ENCODE measurements at places on chromosomes 3 and 15. TPM values are rescaled to one million over a fixed set of nuclear protein-coding genes. Genes with fewer than 3 reads are reported as not detected.
A peak's percentile ranks its signal among the peaks of the same experiment; 100 is the strongest.

DNA sequence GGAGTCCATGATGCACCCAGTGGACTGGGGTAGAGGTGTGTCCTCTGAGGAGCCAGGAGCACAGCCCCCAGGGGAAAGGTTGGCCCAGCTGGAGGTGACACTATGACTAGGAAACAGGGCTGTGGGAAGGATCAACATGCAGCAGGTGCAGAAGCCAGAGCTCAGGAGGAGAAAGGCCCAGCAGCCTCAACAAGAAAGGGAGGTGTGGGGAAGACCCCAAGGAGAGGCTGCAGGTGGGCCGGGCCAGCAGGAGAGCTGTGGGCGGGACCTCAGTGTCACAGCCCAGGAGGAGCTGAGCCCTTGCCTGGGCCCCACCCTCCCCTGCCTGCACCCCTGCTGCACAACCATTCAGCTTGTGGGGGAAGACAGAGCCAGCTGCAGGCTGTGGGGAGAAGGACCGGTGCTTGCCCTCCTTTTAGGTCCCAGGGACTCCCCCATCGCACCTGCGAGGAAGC is 18.4 kb upstream of the KLF13 start:
- H3K4me3 ChIP-seq = no peak overlapping the region
- H3K27ac ChIP-seq = no peak overlapping the region
- peaks cover 22% of the 10 kb centered on the region for H3K27me3 ChIP-seq
- DNase-seq = peak; percentile 47
- peaks cover 18% of the 10 kb centered on the region for H3K4me1 ChIP-seq

DNA sequence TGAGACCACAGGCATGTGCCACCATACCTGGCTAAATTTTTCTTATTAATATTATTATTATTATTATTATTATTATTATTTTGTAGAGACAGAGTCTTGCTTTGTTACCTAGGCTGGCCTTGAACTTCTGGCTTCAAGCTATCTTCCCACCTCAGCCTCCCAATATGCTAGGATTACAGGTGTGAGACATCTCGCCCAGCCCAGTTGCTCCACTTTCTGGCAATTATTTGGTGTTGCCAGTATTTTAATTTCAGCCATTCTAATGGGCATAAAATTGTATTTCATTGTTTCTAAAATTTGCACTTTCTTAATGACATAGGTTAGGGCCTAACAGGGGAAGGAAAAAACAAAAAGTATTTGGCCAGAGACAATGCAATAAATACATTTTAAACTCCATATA is 1217.6 kb upstream of the ALCAM start:
- no peak for DNase-seq
- H3K27me3 ChIP-seq = no peaks in the 10 kb centered on the region
- no peak overlapping the region for H3K27ac ChIP-seq
- H3K36me3 ChIP-seq = no peaks in the 10 kb centered on the region
- no peak overlapping the region for H3K4me3 ChIP-seq

DNA sequence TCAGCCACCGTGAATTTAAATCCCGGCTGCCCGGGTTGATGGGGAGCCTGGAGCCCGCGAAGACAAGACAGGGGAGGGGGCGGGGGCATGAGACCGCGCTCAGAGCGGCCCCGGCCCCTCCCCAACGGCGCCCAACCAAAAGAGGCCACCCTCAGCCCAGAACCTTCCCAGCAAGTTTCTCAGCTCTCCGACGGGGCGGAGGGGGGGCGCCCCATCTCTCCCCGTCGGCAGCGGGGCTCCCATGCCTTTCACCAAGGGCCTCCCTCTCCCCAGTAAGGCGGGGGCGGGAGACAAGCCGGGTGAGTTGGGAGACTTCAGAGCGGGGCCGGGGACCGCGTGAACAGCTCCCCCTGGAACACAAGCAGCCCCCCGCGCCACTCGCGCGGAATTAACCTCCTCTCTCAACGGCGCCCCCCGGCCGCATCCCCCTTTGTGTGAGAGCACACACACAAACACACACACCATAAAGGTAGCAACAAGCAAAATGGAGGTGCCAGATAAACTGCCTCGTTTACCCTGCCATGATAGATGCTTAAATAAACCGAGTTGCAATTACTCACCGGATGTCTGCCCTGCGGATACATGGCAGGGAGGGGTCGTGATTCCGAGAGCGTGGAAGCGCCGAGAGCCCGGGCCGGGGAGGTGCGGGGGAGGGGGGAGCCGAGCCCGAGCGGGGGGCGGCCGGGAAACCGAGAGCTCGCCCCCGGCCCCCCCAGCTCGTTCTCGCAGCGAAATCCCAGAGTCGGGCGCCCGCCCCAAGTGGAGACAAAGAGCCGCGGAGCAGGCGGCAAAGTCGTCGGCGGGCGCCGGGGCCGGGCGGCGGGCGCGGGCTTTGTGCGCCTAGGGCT is 1.3 kb downstream of the TLE3 start:
- DNase-seq = no peak
- H3K27ac ChIP-seq = peak overlapping the region; percentile 97
- H3K36me3 ChIP-seq = no peaks in the 10 kb centered on the region
- H3K27me3 ChIP-seq = no peaks in the 10 kb centered on the region
- H3K4me1 ChIP-seq = peaks cover 80% of the 10 kb centered on the region

DNA sequence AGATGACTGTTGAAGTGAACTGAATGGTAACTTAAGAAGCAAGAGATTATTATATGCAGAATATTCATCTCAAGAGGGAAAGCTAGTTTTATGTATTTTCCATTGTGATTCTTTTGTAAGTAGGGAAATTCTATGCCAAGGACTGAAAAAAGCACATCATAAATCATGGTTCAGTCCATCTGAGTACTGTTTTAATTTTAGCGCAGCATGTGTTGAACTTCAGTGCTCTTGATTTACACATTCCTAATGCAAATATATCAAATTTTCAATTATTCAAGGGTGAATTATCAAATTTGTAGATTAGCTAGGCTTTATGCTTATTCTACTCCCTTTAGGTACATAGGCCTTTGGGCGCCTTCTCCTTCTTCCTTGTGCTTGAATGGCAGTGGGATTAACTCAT is 50.3 kb upstream of the TCF12 start:
- H3K36me3 ChIP-seq = no peaks in the 10 kb centered on the region
- no peaks in the 10 kb centered on the region for H3K27me3 ChIP-seq
- DNase-seq = no peak
- peak overlapping the region; percentile 21 for H3K27ac ChIP-seq
- no peak overlapping the region for H3K4me3 ChIP-seq
- H3K4me1 ChIP-seq = peaks cover 34% of the 10 kb centered on the region

DNA sequence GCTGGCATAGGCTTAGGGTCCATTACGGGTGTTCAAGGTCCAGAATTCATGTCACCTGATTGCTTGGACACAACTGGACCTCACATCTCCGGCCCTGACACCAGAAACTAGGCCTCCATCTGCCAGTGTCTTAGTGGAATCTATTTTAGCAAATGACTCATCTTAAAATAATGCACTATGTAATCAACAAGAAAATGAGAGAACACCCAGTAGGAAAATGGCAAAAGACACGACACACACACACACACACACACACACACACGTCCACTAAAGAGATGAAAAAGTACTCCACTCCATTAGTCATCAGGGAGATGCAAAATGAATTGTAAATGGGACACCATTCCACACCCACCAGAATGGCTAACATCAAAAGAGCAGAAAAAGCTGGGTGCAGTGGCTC is 11.2 kb downstream of the APBA2 start:
- H3K27me3 ChIP-seq = no peaks in the 10 kb centered on the region
- H3K36me3 ChIP-seq = no peaks in the 10 kb centered on the region
- no peak for DNase-seq
- H3K4me1 ChIP-seq = no peaks in the 10 kb centered on the region

- H3K4me1 ChIP-seq = peaks cover 16% of the 10 kb centered on the region
- H3K36me3 ChIP-seq = no peaks in the 10 kb centered on the region
- no peak for DNase-seq
Measured at GRCh38 chr3:115766587-115767482, 143.5 kb downstream of the GAP43 start.

DNA sequence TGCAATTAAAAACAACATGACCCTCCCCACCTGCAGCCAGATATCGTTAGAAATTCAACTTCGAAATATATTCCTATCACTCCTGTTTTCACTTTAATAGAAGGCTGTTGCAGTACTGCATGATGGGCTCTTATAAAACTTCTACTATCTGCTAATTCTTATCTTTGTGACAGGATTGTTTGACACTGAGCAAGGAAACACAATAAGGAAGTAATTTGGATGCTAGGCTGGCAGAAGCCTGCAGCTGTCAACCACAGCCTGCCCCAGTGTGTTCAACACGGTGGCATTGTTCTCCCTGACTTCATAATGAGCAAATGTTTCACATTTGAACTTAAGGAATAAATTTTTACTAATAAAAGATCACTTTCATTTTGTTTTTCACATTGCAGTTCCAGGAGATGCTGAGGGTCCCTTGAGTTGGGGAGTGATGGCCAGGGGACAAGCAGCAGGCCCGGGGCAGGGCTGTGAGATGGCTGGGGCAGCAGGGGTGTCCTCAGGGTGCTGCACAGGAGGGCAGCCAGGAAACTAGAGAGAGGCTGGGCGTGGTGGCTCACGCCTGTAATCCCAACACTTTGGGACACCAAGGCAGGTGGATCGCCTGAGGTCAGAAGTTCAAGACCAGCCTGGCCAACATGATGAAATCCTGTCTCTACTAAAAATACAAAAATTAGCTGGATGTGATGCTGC is 64.8 kb upstream of the SEC61A1 start:
- H3K27ac ChIP-seq = no peak overlapping the region
- no peaks in the 10 kb centered on the region for H3K4me1 ChIP-seq
- DNase-seq = peak; percentile 77

DNA sequence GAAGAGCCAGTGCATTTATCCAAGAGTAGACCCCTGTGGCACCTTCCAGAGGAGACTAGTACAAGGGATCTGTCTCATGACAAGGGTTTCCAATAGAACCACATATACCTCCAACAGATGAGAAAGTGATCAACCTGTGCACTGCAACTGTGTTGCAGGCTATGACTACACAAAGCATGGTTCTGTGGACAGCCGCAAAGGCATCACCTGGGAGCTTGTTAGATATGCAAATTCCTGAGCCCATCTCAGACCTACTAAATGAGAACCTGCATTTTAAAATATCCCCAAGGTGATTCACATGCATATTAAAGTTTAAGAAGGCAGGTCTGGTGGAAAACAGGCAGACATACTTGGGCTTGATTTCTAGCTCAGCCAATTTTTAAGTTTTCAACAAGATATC is 368.7 kb downstream of the FOXP1 start:
- no peak overlapping the region for H3K4me3 ChIP-seq
- peaks cover 15% of the 10 kb centered on the region for H3K4me1 ChIP-seq
- DNase-seq = no peak
- no peaks in the 10 kb centered on the region for H3K36me3 ChIP-seq
- no peak overlapping the region for H3K27ac ChIP-seq

DNA sequence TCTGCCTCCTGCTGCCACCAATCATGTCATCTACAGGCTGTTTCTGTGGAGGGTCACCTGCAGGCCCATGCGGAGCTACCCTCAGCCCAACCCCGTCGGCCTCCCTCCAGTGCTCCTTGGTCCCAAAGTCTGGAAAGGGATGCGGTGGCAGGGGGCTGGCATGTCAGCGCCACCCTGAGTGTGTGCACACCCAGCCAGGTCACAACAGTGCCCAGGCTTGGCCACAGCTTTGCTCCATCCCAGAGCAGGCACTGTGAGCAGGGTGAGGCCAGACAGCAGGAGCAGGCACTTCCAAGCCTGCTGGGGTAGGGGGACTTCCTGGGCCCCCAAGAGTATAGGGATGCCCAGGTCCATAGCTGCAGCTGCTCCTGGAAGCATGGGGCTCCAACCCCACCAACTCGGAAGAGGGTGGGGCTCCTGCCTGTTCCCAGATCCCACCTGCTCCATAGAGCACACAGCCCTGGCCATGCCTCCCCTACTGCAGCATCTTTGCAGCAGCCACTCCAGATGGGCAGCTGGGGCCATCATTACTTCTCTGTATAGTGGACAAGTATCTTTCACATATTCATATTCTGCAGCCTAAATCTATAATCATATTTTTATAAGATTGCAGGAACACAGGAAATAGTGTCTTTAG is 109.3 kb downstream of the CBLB start:
- H3K36me3 ChIP-seq = peaks cover 28% of the 10 kb centered on the region
- H3K27me3 ChIP-seq = no peaks in the 10 kb centered on the region
- peaks cover 8% of the 10 kb centered on the region for H3K4me1 ChIP-seq
- no peak overlapping the region for H3K4me3 ChIP-seq
- no peak for DNase-seq

- H3K36me3 ChIP-seq = no peaks in the 10 kb centered on the region
- no peaks in the 10 kb centered on the region for H3K27me3 ChIP-seq
- DNase-seq = no peak
- H3K4me1 ChIP-seq = peaks cover 42% of the 10 kb centered on the region
Measured at GRCh38 chr15:56978898-56979662, 60.6 kb downstream of the TCF12 start.

DNA sequence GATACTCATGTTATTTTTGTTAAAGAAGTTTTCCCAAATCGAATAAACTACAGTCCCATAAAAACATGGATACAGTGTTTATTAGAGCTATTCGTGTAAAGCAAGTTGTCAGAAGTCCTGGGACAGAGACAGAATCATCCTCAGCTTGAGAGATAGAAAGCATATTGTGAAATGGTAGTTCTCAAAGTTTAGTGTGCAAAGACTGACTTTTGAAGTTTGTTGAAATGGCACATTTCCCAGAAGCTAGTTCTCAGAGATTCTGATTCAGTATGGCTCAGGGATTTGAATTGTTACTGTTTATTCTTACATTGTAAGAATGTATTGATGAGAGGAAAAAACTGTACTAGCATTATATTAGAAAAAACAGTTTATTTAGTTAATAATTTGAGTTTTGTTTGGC is 22.1 kb downstream of the GABRR3 start:
- no peak overlapping the region for H3K4me3 ChIP-seq
- no peak overlapping the region for H3K27ac ChIP-seq
- peaks cover 7% of the 10 kb centered on the region for H3K4me1 ChIP-seq
- H3K36me3 ChIP-seq = no peaks in the 10 kb centered on the region
- no peaks in the 10 kb centered on the region for H3K27me3 ChIP-seq

DNA sequence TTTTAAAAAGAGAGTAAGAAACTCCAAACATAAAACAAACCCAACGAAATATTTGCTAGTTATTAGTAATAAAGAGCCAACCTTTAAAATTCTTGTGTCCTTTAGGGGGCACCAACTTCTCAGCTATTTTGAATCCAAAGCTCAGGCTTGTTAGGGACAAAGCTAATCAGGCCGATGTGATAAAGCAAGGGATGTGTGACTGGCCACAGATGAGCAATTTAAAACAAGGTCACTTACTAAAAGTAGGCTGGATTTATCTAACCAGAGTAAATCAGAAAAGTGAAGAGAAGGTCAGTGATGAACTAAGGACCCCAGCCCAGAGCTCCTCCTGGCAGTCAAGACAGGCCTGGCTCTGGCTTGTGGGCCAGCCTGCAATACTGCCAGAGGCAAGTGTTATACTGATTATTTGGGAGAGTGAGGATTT is 108.5 kb downstream of the CYP19A1 start:
- H3K27ac ChIP-seq = no peak overlapping the region
- no peaks in the 10 kb centered on the region for H3K27me3 ChIP-seq
- H3K4me3 ChIP-seq = no peak overlapping the region
- H3K36me3 ChIP-seq = no peaks in the 10 kb centered on the region
- DNase-seq = peak; percentile 55

- DNase-seq = no peak
- no peaks in the 10 kb centered on the region for H3K27me3 ChIP-seq
- no peak overlapping the region for H3K4me3 ChIP-seq
- H3K4me1 ChIP-seq = no peaks in the 10 kb centered on the region
Measured at GRCh38 chr3:10556312-10556711, 50.9 kb upstream of the ATP2B2 start.

Gene GASK1A
- 12.9 TPM for total RNA-seq

Gene CFAP161
- total RNA-seq = 0.71 TPM

Gene NPAP1
- not detected for total RNA-seq

Gene TMIE
- 0.69 TPM for total RNA-seq

Gene RTP4
- total RNA-seq = 0.71 TPM

Gene SPRED1
- 14.5 TPM for total RNA-seq

Gene TLR9
- total RNA-seq = not detected

Gene SPATA12
- not detected for total RNA-seq

Gene ITIH4
- total RNA-seq = 2.3 TPM

Gene STRIT1
- not detected for total RNA-seq

Gene LACTB
- total RNA-seq = 22.8 TPM
